T-cell (primary cell): ENCODE measurements at places on chromosomes 5 and 9.
A peak's percentile ranks its signal among the peaks of the same experiment; 100 is the strongest.

- no peak for DNase-seq
These were observed 50.5 kb downstream of the COMMD10 start for GRCh38 chr5:116135344-116135743.

- DNase-seq: no peak
These were observed 5.1 kb downstream of the SPZ1 start for GRCh38 chr5:80324912-80325311.

DNA sequence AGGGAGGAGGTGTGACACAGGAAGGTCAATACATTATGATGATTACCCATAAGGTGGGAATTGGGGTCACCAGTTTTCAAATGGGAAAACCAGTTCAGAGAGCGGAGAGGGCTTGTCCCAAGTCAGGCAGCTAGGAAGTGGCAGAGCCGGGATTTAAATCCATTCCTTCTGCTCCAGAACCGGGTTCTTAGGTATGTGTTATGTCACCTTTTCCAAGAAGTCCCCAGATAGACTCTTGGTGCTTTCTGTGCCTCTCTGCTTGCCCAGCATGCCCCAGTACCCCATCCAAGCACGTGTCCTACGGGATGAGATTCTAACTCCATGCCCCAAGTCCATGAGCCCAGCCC, 69.9 kb downstream of the LMX1B start:
- DNase-seq: no peak

DNA sequence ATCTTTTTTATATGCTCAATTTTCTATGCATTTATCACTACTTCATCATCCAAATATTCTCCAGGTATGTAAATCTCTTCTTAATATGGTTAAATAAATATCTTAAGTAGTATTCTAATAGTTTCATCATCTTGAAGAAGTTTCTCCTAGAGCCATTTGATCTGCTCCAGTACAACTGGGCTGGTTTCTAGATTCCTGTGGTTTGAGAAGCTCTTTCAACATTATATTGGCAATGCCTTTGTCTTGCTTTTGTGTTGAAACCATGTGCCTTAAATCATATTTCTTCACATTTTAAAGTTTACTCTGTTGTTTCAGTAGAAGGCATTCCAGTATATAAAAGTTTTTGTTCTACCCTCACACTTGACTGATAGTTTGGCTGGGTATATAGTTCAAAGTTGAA, 27.6 kb downstream of the MBLAC2 start:
- no peak for DNase-seq

DNA sequence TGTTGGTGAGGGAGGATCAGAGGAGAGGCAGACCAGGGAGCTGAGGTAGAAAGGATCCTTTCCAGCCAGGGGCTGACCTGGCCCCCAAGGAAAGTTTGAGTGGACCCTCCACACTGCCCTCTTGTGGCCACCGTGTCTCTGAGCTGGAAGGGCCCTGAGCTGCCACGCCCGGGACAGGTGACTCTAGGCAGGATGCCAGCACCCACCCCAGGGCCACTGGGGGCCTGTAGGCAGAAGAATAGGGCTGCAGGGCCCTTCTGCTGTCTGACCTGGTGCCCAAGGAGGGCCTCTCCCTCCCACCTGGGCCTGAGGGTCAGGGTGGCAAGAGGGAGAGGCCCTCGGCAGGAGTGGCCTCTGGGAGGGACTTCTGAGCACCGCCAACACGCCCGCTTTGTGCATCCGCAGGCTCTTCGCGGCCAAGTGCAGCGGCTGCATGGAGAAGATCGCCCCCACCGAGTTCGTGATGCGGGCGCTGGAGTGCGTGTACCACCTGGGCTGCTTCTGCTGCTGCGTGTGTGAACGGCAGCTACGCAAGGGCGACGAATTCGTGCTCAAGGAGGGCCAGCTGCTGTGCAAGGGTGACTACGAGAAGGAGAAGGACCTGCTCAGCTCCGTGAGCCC, 76.8 kb downstream of the LMX1B start:
- peak; percentile 22 for DNase-seq

- DNase-seq: no peak
These were observed 2.9 kb downstream of the TNIP1 start for GRCh38 chr5:151077967-151078366.

DNA sequence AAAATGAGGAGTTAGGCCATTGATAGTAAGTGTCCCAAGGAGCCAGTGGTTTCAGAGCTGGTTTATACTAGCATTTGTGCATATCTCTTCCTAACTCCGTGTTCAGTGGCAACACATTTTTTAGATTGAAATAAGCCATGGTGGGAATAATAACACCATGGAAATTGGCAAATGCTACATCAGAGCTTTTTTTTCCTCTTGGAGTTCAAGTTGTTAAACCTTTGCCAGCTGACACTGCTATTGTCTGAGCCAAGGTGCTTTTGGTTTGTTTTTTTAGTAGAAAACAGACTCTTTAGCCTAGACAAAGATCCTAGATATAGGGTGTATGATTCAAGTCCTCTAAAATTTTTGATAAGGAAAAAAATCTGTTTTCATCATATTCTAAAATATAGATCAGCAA, 2.8 kb downstream of the ACO1 start:
- no peak for DNase-seq

GRCh38 chr9:74838351-74838750, 49.4 kb downstream of the TRPM6 start:
- DNase-seq: no peak

- no peak for DNase-seq
These were observed 126.7 kb downstream of the SLC25A46 start for GRCh38 chr5:110865400-110866094.

DNA sequence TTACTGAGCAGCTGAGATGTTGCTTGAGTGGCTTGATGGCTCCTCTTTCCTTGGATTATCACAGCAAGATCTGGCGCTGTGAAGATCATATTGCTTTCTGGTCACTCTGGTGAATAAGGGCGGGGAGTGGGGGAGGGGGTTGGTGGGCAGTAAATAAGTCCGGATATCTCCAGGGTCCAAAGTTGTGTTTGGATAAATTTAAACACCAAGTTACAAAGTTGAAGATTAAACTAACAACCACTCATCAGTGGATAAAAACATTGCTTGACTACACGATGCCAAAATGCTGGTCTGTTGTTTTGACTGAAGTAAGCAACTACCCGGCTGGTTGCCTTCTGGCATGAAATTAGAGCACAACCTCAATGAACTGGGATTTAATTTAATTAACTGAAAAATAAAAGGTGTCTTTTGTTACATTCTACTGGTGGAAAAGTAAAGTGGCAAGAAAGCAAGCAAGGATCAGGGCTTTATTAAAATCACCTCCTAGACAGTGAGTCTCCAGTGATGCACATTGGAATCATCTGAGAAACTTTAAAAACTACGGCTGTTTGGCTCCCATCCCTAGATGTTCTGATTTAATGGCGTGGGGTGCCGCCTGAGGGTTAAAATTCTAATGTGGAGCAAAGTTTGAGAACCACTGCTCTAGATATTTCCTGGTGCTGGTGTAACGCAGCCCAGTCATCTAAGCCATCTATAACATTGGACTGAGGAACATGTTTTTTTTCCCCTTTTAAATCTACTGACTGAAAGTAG, 86.7 kb upstream of the AGXT2 start:
- no peak for DNase-seq

GRCh38 chr9:135067096-135067710, 20.3 kb upstream of the OLFM1 start:
- no peak for DNase-seq

- no peak for DNase-seq
These were observed 34.3 kb downstream of the NTRK2 start for GRCh38 chr9:84703793-84704192.

DNA sequence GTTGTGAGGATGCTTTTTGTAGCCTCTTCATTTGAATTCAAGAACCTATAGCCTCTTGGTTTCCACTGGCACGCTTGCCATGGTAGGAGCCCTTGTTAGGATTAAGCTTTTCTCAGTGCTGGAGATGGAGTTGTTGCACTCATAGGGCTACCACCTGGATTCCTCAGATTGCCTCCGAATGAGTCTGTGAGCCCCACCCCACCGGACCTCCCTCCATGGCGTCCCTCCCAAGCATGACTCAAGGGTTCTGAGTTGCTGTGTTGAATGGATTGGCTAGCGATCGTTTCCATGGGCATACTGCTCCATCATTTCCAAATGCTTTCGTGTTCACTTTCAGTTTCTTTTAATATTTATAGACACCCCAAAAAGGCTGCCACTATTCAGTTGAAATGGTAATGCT, 69.9 kb downstream of the DAPK1 start:
- no peak for DNase-seq

DNA sequence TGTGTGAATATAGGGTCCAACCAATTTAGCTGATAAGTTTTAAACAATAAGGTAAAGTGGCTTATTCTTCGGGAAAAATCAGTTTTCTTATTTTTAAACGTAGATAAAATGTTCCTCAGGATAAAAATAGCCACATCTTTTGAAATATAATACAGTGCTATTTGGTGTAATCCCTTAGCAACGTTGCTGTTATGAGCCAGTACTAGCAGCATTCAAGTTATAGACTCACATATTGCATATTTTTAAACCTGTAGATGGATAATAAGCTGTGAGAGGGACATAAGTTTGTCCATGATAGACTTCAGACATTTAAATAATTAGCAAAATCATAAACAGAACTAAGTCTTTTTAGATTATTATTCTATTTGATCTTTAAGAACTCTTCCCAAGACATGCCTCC, 6.3 kb downstream of the PDE4D start:
- no peak for DNase-seq
